Body of pancreas (tissue), 4 donors: ENCODE measurements at places on chromosomes 2 and 18. TPM values are rescaled to one million over a fixed set of nuclear protein-coding genes. Genes with fewer than 3 reads are reported as not detected.
A peak's percentile ranks its signal among the peaks of the same experiment; 100 is the strongest.

- DNase-seq: no peak
Observed at GRCh38 chr18:69944436-69944835, 3.2 kb downstream of the CD226 start.

Gene HS1BP3
- 23.1 TPM for total RNA-seq

GRCh38 chr2:239775623-239776435 lies 249.3 kb downstream of the NDUFA10 start:
- no peak for DNase-seq

GRCh38 chr2:60959501-60959900 lies 58.0 kb upstream of the PEX13 start:
- no peak for DNase-seq

Gene CDH7
- not detected for total RNA-seq

GRCh38 chr2:200003444-200003843 lies 48.1 kb downstream of the MAIP1 start:
- no peak for DNase-seq

GRCh38 chr2:207434306-207434705 lies 95.5 kb upstream of the CREB1 start:
- DNase-seq: no peak

Gene CDCA7
- 3.1 TPM for total RNA-seq

DNA sequence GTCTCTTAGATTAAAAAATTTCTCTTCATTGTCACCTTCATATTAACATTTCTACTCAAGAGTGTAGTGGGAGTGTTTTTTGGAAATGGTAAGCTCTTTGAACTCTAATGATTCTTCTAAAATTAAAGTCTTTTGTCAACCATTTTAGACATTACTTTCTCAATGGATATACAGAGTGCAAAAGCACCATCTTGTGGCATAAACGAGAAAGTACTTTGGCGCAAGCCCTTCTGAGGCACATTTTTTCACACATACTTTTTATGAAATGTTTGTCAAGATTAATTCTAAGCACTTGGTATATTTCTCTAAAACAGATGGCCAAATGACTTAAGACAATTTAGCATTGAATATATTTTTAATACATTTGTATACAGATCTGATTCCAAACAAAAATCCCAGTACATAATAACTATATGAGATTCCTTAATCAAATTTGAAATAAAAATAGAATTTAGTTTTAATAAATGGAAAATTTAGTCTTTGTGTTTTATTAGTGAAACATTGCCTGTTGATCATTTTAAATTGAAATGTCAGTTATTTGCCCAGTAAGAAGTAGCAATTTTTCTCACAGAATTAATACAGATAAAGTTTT lies 63.3 kb upstream of the GALNT5 start:
- peak; percentile 39 for DNase-seq

Gene FBLN7
- total RNA-seq: 1.3 TPM

Gene CYP27A1
- 9.3 TPM for total RNA-seq

- no peak for DNase-seq
Observed at GRCh38 chr2:240367721-240368120, 67.7 kb upstream of the GPC1 start.

DNA sequence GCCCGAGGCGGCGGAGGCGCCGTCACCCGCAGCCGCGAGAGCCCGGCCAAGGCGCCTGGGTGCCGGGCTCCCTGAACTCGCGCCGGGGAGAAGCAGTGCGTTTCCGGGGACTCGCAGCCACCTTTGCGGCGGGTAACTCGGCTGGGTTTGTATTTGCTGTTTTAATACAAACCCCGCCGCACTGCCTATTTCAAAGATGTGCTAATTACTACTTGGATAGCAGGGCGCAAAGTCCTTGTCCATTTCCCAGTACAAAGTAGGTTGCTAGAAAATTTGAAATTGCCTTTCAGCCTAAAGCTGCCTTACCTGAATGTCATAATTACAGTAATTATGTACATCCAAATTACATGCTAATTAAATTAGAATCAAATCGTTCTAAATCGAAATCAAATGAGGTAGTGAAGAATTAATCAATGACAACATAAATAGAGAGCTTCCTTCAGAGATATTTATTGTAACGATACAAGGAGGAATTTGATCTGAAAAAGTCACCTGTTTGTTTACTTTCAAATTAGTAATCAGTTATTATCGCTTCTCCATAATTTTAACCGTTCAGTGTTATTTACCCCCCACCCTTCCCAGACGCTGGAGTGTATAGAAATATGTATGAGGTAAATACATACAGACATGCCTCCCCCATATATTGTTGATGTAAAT lies 8.1 kb downstream of the SP9 start:
- no peak for DNase-seq

DNA sequence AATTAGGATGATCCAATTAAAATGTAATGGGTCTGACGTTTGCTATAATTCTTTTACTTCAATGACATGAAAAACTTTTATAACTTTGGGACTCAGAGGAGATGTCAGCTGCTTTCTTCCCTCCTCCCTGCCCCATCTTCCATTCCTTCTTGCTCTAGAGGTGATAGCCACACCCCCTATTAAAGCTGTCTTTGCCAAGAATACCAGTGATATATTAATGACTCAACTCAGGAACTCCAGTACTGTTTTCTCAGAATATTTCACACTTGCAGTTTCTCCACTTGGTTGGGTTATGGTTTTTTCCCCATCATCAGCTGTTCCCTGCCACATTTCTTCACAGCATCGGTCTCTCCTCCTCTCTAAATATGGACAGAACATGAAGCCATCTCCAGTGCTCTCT lies 184.0 kb downstream of the KCNE4 start:
- no peak for DNase-seq

- DNase-seq: no peak
Observed at GRCh38 chr2:9332853-9333245, 90.5 kb downstream of the ITGB1BP1 start.

GRCh38 chr2:236107536-236107935 lies 60.6 kb downstream of the GBX2 start:
- DNase-seq: no peak

- no peak for DNase-seq
Observed at GRCh38 chr2:208496129-208496528, 89.5 kb downstream of the PTH2R start.

DNA sequence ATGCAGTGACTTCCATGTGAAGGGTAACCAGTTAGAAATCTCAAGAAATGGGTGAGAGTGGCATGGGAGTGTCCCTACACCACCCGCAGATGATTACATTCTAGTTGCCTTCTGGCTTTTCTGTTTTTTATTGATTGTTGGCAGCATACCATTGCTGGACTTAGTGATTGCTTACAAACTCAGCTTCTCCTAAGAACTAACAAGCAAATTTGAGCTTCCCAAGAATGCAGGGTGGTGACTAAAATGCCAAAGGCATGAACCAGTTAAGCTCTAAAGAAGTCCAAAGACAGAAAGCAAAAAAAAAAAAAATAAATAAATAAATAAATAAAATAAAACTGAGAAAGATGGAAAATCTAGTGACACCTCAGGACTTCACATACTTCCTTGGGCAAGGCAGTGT lies 245.5 kb upstream of the PARD3B start:
- DNase-seq: no peak

Gene FSHR
- not detected for total RNA-seq

Gene TTR
- 352 TPM for total RNA-seq

DNA sequence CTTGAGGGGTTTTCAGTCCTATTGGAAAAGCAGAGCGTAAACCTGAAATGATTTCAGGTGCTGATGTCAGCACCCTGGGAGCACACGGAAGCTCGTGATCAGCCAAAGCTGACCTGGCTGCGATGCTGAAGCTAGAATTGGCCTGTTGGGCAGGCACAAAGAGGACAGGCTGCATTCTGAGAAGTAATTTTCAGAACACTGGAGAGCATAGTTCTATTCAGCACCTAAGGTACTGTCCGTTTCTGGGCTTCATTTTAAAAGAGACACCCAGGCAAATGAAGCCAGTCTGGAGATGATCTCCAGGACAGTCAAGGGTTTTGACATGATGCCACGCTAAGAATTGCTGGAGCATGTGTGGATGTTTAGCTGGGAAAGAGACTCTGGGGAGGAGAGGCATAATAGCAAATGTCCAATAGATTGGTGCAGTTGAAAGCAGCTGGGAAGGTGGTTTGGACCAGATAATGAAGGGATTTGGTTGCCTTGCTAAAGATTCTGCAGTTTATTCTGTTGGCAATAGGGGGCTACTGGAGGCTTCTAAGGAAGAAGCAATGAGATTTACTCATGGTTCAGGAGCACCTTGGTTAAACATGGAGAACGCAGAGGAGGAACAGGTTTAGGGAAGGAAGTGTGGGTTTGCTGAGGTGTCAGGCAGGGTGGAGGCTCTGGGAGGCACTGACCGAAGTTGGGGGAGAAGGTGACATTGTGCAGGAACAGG lies 86.6 kb downstream of the ACOXL start:
- DNase-seq: no peak

DNA sequence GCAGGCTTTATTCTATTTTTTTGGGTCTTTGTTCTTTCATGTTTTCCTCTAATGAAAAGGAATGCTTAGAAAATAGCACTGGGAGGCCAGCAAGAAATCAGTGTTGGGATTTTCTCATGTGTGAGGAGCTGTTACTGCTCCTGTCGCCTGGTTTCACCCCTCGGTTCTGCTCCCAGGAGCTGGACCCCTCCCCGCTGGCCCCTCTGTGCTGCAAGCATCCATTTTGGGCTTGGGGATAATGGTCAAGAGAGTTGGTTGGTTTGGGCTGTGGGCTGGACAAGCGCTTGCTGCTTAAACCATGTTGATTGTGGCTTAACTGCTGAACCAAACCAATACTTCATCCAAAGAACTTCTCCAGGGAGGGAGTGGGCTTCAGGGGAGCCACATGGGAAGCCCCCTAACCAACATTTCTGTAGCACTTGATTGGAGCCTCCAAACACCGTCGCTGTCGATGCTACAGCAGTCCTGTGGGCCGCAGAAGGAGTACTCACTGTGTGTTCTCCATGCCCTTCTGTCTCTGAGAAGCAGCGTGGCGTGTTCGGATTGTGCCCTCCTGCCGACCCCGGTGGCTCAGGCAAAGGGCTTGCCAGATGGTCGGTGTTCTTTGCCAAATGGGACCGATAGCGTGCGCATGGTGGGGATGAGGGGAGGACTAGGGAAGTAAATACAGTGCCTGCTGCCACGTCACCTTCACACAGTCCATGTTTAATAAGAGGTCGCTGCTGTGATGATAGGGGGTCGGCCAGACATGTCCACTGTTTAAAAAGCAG lies 40.0 kb downstream of the AGAP1 start:
- no peak for DNase-seq

GRCh38 chr2:232562515-232563151 lies 12.1 kb downstream of the EIF4E2 start:
- DNase-seq: no peak

DNA sequence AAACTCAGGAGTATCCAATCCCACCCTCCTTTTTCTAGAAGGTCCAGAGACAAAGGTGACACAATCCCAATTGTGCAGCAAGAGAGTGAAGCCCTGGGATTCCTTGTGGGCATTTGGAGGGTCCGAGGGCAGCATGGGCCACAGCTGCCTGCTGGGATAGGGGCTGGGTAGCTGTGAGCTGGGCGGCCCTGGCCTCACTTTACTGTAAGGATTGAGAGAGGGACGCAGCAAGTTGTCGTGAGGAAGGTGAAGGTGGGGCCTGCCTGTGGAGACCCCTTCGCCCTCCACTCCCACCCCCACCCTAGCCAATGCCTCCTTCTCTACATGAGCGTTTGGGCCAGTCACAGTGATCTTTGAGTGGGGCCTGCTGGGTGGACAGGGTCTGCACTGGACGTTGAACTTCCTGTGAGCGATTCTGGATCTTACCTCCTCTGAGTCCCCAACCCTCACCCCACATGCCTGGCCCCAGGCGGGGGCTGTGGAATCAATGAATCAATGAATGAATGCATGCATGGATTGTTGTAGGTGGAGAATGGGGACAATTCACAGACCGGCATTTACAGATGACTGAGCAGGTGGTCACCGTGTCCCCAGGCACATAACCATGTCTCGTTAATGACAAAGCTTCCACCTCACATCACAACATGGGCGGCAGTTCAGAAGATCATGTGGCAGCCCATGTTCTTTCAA lies 107.2 kb downstream of the INHBB start:
- no peak for DNase-seq

- peak; percentile 11 for DNase-seq
Observed at GRCh38 chr18:31401156-31402025, 24.8 kb downstream of the DSG4 start.

- DNase-seq: no peak
Observed at GRCh38 chr18:23198217-23198845, 63.0 kb downstream of the CABLES1 start.

Gene PPP1R7
- total RNA-seq: 99.4 TPM

Gene SMCHD1
- 100 TPM for total RNA-seq

Gene CDK15
- 0.52 TPM for total RNA-seq

GRCh38 chr2:170568511-170568910 lies 146.6 kb upstream of the SP5 start:
- DNase-seq: no peak

- DNase-seq: no peak
Observed at GRCh38 chr2:105634198-105634597, 110.5 kb upstream of the NCK2 start.

- DNase-seq: no peak
Observed at GRCh38 chr2:28280619-28281018, 112.0 kb upstream of the FOSL2 start.

Gene AGXT
- not detected for total RNA-seq

DNA sequence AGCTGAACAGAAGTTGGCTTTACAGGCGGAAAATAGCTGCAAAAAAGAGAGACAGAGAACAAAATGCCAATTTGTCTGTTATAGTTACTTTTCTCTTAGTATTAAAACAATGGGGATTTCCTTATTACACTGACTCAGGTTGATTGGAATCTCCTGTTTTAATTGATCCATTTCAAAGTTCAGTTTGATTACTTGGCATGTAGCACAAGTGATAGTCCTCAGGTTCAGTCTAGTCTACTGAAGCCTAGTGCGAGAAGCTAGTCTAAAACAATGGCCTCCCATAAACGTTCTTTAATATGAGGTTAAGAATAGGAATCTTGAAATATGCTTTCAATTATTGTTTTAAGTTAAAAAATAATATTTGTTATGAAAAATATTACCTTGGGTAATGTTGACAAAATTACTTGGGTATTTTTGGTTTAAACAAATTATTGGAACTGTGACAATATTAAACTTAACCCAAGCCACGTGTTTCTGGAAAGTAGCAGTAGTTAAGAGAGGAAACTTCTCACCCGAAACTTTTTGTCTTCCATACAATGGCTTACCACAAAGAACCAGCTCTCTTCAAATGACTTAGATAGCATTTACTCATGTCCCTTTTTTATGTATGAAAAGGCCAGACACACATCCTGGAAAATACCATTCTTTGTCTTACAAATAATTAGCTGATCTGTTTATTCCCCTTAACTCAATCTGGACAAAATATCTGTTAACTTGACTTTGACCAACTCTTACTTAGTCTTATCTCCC lies 1326.2 kb upstream of the TMEFF2 start:
- DNase-seq: no peak

Gene EML4
- 37.4 TPM for total RNA-seq

DNA sequence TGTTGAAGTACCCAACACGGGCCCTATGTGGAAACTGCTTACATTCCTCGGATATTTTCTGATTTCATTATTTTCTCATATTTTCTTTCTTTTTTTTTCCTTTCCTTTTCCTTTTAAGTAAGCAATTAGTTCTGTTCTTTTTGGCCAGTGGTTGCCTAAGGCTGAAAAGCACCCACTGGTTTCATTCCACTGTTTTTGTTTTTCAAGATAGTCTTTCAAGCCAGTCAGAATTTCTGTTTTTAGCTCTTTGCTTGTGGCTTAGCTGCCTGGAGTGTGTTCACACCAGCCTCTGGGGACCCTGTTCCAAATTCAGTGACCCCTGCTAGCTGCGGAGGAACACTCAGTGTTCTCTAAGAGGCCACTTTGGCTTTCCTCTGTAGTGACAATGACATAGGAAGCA lies 73.6 kb downstream of the NRP2 start:
- DNase-seq: no peak

- no peak for DNase-seq
Observed at GRCh38 chr2:74532222-74532621, 2.5 kb downstream of the HTRA2 start.

- peak; percentile 40 for DNase-seq
Observed at GRCh38 chr18:63148449-63149301, 170.9 kb downstream of the BCL2 start.
